ENCODE measurements at places on chromosomes 11 and 22.

- no peak for DNase-seq
Measured at GRCh38 chr11:70644343-70645060, 246.2 kb downstream of the CTTN start.

DNA sequence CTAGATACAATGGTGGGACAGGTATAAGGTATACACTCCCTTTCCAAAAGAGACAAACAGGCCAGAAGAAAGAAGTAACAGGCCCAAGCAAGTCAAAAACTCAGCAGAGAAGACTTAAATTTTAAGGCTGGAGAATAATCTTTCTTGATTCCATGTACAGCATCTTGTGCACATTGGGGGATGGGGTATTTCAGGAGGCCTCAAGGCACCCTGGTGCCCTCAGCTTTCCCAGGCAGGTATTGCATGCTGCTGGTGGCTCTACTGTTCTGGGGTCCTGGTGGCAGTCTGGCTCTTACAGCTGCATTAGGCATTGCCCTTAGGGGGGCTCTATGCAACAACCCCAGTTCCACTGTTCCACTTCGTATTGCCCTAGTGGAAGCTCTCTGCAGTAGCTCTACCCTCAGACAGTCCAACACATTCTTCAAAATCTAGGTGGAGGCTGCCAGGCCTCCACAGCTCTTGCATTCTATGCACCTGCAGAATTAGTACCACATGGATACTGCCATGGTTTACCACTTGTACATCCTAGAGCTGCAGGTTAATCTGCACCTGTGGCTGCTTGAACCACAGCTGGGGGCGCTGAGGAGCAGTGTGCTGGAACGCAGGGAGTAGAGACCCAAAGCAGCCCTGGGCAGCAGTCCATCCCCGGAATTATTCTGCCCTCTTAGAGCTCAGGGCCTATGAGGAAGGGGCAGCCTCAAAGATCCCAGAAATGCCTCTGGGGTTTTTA, 4.2 kb upstream of the CTSC start:
- no peak for DNase-seq

GRCh38 chr22:28706845-28707244, 27.2 kb upstream of the TTC28 start:
- DNase-seq = no peak

DNA sequence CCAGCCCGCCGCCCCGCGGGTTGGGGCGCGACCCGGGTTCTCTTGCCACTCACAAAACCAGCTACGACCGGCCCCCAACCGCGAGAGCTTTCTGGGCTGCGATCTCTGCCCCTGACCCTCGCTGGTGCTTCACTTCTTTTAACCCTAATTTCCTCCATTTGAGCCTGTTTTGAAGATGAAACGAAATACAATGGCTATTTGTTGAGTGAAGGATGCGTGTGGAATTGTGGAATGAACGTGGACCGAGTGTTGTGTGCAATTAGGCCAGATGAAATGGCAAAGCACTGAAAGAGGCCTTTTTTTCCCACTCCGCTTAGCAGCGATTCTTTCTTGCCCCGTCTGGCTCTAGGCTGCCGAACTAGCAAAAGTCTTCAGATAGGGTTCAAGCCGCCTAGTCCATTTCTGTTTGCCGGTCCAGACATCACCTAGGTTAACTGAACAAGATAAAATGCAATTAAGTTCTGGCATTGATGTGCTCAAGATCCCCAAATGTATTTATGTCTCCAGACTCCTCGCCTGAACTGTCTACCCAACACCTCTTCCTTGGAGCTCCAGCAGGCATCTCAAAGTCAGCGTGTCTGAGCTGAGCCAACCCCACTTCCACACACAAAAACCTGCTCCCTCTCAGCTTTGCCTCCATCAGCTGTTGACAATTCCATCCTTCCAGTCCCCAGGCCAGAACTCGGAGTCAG, 471 bp upstream of the TMEM184B start:
- DNase-seq = no peak

DNA sequence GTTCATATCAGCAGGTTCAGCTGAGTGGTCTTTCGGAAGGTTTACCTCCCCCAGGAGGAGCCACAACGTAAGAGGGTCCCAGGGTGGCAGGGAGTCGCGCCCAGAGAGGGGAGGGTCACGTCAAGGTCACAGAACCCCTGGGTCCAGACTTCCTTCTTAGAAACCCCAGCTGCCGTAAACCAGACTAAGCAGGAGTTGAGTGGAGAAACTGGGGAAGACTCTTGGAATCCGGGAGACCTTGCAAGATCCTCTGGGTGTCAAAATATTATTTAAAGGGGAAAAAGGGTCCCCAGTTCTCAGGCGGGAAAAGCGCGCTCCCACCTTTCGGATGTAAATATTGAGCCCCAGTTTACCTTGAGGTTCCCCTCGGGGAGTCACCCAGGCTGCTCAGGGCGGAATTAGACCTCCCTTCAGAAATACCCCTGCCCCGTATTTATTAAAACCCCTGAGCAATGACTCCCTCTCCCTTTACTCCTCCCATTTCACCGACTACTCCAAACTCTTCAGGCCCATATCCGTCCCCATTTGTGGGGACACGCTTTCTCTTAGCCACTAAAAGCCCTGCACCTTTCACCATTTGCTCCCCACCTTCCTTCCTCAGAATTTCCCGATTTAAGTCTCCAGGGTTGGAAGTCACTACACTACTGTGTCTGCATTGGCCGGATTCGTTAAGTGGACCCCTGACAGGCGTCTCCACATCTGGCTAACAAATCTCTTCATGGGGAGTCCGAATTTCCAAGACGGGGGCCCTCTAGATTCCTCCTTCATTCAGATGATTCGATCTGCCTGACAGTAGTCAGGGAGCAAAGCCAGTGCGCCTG, 4.2 kb downstream of the SLC17A6 start:
- DNase-seq = no peak

DNA sequence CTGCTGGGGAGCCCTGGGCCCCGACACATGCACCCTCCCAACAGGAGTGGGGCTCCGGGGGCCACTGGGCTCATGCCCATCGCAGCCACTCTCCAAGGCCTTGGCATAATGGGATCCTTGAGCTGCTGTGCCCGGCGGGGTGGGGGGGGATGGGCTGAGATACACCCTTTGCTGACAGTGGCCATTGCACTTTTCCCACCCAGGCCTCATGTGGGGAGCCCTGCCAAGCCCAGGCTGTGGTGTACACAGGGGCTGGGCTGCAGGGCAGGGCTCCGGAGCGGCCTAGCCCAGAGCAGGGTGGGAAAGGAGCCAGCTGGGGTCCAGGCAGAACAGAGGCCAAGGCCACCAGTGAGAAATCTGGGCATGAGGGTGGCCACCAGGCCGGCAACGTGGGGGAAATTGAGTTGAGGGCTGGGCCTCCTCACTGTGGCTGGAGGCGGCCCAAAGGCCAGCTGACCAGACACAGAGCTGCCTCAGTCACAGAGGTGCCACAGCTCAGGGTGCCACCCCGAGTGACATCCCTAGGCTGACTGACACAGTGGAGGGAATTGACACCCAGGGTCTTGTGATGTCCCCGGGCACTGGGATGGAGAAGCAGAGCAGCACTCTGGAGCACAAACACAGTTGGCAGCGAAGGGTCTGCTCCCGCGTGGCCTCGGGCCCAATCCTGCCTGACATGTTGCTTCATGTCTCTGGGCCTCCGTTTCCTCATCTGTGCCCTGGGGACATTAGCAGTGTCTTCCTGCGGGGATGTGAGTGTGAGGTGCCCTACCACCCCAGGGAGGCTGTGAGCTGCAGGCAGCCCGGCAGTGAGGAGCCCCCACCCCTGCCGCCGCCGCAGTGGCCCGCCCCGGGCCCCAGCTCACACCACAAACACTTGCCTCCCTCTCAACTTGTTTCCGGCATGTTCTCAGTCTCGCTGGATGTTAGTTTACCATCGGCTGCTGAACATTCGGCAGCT, 30.4 kb downstream of the RTN4R start:
- no peak for DNase-seq

GRCh38 chr22:28332410-28332809, 347.2 kb downstream of the TTC28 start:
- DNase-seq = no peak

- DNase-seq = no peak
Measured at GRCh38 chr22:35380013-35380412, 883 bp upstream of the HMOX1 start.

GRCh38 chr11:120954381-120954780, 69.5 kb upstream of the TBCEL start:
- no peak for DNase-seq

DNA sequence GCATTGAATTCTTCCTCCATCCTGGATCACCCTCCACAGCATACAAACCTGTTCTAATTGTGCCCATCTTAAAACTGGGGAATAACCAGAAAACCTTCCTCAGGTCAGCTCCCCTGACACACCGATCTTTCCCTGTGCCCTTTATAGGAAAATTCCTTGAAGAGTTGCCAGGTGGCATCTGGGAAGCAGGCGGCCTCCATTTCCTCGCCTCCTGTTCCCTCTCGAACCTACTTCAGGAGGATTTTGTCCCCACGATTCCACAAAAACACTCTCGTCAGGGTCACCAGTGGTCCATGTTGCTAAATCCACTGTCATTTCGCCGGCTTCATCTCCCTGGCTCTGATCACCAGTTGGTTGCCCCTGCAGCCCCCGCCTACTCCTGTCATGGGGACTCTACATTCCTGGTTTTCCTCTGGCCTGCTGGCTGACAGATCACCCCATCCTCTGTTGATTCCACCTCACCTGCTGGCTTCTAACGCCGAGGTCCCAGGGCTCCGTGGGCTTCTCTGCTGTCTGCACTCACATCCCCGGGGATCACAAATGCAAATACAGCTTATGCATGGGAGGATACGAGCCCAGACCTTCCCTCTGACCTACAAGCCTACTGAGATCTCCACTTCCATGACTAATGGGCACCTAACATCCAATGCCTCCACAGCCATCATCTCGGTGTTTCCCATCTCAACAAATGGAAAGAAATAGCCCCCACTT, 92.5 kb upstream of the PRDM11 start:
- no peak for DNase-seq

- DNase-seq = no peak
Measured at GRCh38 chr22:25156736-25157135, 42.9 kb upstream of the CRYBB3 start.

DNA sequence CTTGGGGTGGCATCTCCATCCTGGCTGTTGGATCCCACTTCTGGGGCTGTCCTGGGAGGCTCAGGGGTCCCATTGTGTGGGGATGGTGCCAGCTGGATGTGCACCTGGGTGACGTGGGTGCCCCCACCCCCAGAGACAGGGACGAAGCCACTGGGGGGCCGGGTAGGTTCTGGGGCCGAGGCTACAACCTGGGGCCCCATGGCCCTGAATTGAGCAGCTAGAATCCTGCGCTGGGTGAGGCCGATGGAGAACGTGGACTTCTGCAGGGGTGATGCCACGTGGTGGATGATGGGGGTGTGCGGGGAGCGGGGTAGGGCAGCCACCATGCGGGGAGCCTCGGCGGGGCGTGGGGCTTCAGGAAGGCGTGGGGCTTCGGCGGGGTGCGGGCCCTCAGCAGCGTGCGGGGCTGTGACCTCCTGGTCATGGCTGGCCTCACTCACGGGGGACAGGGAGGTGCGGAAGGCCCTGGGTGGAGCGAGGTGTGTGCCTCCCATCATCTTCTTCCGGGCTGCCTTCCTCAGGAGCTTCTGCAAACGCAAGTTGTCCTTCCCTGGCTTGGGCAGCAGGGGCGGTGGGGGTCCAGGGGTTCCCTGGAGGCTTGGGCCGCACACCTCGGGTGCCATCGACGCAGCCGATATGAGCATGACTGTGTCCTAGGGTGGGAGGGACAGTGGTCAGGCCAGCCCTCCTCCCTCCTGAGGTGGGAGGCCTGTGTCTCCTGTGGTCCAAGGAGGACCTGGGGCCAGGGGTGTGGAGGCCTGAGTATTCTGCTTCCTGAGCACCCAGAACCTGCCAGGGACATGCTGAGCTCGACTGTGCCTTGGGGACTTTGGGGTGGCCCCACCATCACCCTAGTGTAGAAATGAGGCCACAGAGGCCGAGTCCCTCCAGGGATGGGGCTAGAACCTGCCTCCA, 1.5 kb downstream of the PRR33 start:
- no peak for DNase-seq

DNA sequence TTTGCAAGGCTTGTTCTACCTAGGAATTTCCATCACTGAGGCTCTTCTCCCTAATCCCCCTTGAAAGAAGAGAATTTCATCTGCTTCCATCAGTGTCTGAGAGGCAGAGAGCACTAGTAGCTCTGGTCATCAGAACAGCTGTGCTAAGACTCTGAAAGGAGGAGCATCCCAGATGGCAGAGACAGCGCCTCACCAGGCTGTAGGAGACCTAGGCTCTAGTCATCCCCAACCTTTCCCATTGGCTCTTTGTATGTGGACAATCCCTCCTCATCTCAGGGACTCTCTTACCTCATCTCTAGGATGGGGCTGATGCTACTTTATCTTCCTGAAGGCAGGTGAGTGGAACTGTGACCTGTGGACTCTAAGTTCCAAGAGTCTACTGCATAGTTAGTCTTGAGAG, 8.8 kb upstream of the OR9I1 start:
- no peak for DNase-seq

Data from stimulated activated CD4-positive, alpha-beta T cell treated with anti-CD3 and anti-CD28 coated beads, Interleukin-1b, Interleukin-23, amount 100 ng/mL, for 24 hours (primary cell).